Lower lobe of right lung (tissue), 2 donors: ENCODE measurements at places on chromosomes 7 and 10. TPM values are rescaled to one million over a fixed set of nuclear protein-coding genes. Genes with fewer than 3 reads are reported as not detected.

Gene POU6F2
- not detected for total RNA-seq

Gene KIN
- total RNA-seq = 13.7 TPM

Gene FAM25A
- not detected for total RNA-seq

Gene NSUN5
- 27.1 TPM for total RNA-seq

Gene TFPI2
- total RNA-seq = 1.9 TPM

Gene GDF2
- not detected for total RNA-seq

Gene SLC26A4
- 1.0 TPM for total RNA-seq

Gene STAG3
- 4.1 TPM for total RNA-seq

- peak overlapping the region; percentile 75 for H3K4me3 ChIP-seq
- H3K36me3 ChIP-seq = no peaks in the 10 kb centered on the region
- no peaks in the 10 kb centered on the region for H3K4me1 ChIP-seq
Measured at GRCh38 chr7:16753932-16754855, 639 bp downstream of the TSPAN13 start.

- no peaks in the 10 kb centered on the region for H3K36me3 ChIP-seq
- DNase-seq = no peak
- H3K4me3 ChIP-seq = no peak overlapping the region
- H3K27ac ChIP-seq = no peak overlapping the region
- H3K4me1 ChIP-seq = no peaks in the 10 kb centered on the region
Measured at GRCh38 chr7:37074370-37074769, 350.1 kb upstream of the AOAH start.

GRCh38 chr7:155975490-155975889, 163.2 kb upstream of the SHH start:
- H3K4me3 ChIP-seq = no peak overlapping the region
- peaks cover 6% of the 10 kb centered on the region for H3K27me3 ChIP-seq
- DNase-seq = no peak
- H3K36me3 ChIP-seq = no peaks in the 10 kb centered on the region

GRCh38 chr10:77027576-77027975, 610.0 kb downstream of the KCNMA1 start:
- H3K4me3 ChIP-seq = no peak overlapping the region
- no peak for DNase-seq
- no peak overlapping the region for H3K27ac ChIP-seq
- H3K27me3 ChIP-seq = no peaks in the 10 kb centered on the region
- H3K36me3 ChIP-seq = no peaks in the 10 kb centered on the region

DNA sequence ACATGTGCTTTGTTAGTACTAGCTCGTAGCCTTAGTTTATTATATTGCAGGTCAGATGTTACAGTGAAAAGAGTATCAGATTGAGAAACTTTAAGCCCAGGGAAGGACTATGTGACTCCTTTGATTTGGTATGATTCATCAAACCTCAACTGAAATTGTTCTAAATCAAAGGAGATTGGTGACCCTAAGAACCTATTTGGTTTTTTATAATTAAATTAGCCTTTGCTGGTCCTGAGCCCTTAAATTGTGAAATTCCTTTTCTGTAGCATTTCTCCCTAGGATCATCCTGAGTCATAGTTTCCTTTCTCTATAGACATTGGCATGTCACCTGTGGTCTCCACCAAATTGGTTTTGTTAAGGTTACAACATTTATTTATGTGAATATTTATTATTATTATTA, 89.7 kb downstream of the POLR1F start:
- no peak overlapping the region for H3K4me3 ChIP-seq
- H3K27ac ChIP-seq = no peak overlapping the region

- peaks cover 43% of the 10 kb centered on the region for H3K4me1 ChIP-seq
- peak overlapping the region; percentile 66 for H3K27ac ChIP-seq
- no peak for DNase-seq
- H3K4me3 ChIP-seq = peak overlapping the region; percentile 10
- no peaks in the 10 kb centered on the region for H3K36me3 ChIP-seq
Measured at GRCh38 chr7:55110993-55111361, 92.2 kb downstream of the EGFR start.
